ENCODE measurements at places on chromosomes 5 and 9. TPM values are rescaled to one million over a fixed set of nuclear protein-coding genes. Genes with fewer than 3 reads are reported as not detected.

DNA sequence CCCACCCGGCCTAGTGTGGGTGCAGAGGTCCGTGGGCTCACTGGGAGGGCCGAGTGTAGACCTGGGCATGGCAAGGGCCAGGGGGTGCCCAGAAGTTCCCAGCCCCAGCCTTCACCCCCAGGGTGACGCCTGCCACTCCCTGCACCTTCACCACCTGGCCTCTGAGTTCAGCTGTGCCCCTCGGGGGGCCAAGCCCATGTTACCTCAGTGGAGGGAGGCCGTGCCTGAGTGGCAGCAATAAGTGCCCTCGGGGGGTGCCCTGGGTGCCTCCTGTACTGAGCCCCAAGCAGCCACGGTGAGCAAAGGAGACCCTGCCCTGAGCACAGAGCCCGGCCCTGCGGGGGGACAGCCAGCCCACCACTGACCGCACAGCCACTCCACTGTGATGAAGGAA lies 10.3 kb upstream of the FCN2 start:
- DNase-seq: no peak

- no peak for DNase-seq
These were observed 433.2 kb downstream of the MAT2B start for GRCh38 chr5:163938595-163938994.

The TRAF1 gene
- polyA plus RNA-seq: 8.1 TPM

- no peak for DNase-seq
These were observed 174.5 kb upstream of the KLF9 start for GRCh38 chr9:70588999-70589398.

DNA sequence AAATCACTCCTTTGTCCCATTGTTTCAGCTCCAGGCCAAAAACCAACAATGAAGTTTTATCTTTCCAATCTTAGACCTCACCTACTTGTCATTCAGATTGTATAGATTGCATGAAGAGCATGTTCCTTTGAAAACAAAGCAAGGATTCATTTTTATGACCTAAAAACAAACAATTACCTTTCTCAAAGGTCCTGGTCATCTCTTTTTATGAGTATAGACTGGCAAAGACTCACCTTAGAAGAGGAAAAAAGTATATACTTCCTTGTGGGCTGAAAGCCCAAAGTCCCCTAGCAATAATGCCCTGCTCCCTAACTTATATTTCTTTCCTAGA lies 28.4 kb upstream of the TLE1 start:
- DNase-seq: no peak

The NACC2 gene
- 9.6 TPM for polyA plus RNA-seq

DNA sequence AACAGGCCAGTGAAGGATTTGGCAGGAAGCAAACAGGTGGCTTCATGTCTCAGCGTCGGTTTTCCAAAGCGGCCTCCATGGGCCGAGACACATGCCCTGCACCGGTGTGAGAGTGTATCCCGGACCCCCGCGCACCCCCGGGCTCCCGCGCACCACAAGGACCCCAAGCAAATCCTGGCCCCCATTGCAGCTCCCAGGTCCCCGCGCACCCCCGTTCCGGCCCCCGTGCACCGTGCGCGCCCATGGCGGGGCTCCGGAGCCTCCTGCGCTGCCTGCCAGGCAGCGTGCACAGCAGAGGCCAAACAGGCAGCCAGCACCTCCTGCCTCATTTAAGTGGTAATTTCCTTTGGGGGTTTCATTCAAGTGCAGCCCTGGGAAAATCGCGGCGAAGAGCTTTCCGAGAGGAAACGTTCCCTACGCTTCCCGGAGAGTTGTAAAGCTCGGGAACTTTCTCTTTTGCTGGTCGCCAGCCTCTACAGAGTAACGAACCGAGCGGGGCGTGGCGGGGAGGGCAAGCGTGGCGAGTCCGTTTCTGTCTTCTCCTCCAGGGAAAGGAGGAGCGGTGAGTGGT lies 145.5 kb upstream of the SLC24A2 start:
- DNase-seq: no peak

The CDH18 gene
- polyA plus RNA-seq: 0.55 TPM

- DNase-seq: no peak
These were observed 215.7 kb downstream of the GAS1 start for GRCh38 chr9:86731511-86732063.

GRCh38 chr5:7970816-7971215 lies 101.9 kb downstream of the MTRR start:
- no peak for DNase-seq

DNA sequence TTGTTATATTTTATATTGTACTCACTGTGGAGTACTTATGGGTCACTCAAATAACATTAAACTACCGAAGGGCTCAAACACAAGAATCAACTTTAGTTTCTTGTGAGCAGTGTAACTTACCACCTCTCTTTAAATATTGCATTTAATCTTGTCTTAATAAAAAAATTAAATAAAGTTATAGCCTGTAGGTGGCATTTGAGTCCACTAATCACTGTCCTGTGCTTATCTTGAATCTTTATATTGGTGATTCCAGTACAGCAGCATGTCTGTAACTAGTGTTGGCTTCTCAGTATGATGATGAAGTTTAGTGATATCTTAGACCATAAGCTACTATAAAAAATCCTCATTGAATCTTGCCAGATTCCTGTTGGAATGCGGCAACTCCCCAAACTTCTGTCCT lies 313.8 kb downstream of the FAM170A start:
- DNase-seq: no peak

- no peak for DNase-seq
These were observed 41.0 kb downstream of the PSD2 start for GRCh38 chr5:139836469-139837208.

DNA sequence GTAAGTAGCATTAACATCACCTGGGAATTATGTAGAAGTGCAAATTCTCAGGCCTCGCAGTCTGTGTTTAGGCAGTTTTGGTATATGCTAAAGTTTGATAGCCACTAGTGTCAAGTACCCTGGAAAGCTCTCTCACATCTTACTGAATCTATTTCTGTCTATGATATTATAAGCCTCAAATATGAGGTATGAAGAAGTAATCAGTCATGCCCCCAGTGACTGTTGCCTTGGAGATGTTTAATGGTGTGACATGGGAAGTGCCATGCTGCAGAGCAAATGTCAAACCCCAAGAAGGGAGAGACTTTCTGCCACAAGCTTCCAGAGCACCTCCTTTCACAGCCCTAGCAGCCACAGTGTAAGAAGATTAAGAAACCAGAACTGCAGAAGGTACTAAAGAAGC lies 9.8 kb upstream of the PDE8B start:
- no peak for DNase-seq

GRCh38 chr5:40666657-40667056 lies 13.1 kb upstream of the PTGER4 start:
- DNase-seq: no peak

DNA sequence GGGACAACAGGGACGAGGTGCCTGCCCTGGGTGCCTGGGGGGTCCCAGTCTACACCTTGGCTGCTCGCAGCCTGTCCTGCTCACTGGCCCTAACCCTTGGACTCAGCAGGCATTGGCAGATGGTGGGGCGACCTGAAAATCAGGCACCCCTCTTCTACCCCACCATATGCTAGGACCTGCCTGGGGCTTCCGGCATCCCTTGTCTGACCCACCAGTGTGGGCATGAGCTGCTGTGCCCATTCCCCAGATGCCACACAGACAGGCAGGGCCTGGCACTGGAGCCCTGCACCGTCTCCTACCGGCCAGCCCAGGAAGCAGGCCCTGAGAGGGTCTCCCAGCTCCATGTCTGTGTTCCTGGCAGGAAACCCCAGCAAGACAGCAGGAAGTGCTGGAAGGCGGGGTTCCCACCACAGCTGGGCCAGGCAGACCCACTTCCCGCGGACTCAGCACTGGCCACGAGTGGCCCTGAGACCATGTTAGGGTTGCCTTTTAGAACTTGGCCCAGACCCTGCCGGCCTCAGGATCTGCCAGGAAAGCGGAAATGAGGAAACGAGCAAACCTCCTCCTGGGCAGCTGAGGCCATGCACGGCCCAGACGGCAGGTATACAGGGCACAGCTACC lies 3.1 kb downstream of the NINJ1 start:
- DNase-seq: no peak

DNA sequence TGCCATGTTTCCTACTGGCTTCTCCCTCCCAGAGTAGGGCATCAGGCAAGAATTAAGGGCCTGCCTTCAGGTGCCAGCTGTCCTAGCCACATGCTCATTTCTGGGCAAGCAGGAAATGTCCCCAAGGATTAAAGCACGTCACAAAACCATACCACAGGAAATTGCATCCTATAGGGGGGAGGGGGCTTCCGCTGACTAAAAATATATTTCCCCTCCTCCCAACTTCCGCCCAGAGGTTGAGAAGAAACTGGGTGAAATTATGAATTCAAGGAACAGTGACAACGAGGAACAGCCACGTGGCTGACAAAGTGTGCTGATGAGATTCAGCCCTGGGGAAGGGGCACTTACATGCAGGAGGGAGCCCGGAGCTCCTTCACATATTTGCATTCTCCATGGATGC lies 4.1 kb downstream of the HBEGF start:
- DNase-seq: no peak

GRCh38 chr9:4973246-4973645 lies 11.8 kb upstream of the JAK2 start:
- DNase-seq: no peak

DNA sequence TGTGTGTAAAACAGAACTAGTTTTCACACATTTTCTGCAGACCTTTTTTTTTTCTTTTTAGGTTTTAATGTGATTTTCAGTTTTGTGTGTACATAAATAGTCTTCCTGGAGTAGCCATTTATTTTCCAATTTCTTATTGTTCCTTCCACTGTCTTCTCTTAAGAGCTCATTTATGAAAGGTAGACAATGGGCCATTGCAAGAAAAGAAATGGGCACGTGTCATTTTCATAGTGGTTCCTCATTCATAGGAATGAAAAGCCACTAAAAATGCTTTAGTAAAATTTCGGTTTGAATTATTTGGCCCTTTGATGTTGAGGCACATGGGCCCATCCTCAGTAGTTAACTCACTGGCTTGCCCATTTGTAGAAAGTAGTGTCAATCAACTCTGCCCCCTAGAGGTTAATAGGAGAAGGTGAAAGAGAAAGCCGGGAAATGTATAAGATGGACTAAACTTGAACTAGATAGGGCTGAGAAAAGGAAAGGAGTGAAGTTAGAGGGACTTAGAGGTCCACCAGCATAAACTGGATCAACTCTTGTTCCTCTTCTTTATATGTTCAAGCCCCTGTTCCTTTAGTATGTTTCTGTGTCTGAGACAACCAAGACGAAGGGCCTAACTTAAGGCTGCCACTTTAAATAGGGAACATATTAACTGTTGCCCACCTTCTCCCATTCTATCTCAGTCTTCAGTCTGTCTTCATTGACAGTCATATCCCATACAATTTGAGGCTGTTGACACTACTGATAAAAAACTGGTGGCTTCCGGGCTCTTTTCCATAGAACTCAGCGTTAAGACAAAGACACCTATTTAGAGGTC lies 72.6 kb downstream of the SMARCA2 start:
- no peak for DNase-seq

The SLC46A2 gene
- polyA plus RNA-seq: not detected

DNA sequence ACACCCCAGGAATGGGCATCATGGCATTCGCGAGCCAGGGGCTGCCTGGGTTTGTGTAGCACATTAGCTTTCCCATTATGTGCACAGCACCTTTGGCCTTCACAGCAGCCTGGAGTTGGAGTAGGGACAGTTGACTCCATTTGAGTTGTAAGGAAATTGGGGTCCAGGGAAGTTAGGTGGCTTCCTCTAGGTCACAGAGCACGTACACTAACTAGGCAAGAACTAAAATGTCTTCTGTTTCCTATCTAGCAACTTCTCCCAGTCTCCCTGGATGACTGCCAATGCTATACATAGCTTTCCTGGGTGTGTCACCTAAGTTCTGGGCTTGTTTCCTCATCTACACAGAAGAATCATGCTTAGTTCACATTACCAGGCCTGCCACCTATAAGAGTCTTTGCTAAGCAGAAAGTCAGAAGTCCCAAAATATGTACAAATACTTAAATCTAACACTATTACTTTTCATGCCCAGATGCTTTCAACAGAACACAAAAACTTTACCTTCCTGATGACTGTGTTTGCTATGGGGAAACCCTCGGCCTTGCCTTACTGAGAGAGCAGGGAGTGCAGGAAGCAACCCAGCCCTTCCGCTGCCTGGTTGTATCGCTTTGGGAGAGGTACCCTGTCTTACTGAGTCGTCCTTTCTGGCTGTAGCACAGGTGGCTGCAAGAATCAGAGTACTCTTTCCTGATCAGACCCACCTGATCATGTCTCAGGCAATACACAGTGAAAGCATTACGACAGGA lies 12.0 kb downstream of the MACROH2A1 start:
- DNase-seq: no peak

The BARHL1 gene
- not detected for polyA plus RNA-seq

The PCDHGC3 gene
- polyA plus RNA-seq: 127 TPM

The SLC25A2 gene
- polyA plus RNA-seq: 0.35 TPM

- no peak for DNase-seq
These were observed 38.4 kb downstream of the TLE4 start for GRCh38 chr9:79610019-79610631.

The XRCC4 gene
- polyA plus RNA-seq: 14.8 TPM

- DNase-seq: peak; percentile 51
These were observed 737 bp downstream of the SLC1A3 start for GRCh38 chr5:36607114-36607571.

The DMRTA1 gene
- 1.9 TPM for polyA plus RNA-seq

GRCh38 chr9:122816163-122816867 lies 12.1 kb downstream of the PDCL start:
- no peak for DNase-seq

DNA sequence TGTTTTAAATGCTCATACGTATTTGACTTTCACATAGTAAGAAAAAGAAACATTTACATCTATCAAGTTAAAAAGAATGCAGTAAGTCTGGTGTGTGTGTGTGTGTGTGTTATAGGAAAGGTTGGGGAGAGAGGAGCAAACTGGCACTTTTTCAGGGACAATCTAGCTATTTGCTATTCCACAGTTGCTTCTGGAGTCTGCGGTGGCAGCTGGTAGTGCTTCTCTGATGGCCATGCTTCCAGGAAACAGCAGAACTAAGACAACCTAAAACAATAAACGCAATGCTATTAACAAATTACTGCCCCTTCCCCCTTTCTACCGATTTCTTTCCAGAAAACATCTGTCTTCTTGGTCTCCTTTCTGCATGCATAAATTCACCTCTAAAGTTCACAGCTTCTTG lies 70.0 kb upstream of the CDH10 start:
- no peak for DNase-seq
